ENCODE measurements at places on chromosomes 11 and 22.

- DNase-seq: no peak
Measured at GRCh38 chr11:130269326-130269943, 45.3 kb downstream of the ZBTB44 start.

- DNase-seq: no peak
Measured at GRCh38 chr11:78187366-78188285, 800 bp downstream of the KCTD21 start.

DNA sequence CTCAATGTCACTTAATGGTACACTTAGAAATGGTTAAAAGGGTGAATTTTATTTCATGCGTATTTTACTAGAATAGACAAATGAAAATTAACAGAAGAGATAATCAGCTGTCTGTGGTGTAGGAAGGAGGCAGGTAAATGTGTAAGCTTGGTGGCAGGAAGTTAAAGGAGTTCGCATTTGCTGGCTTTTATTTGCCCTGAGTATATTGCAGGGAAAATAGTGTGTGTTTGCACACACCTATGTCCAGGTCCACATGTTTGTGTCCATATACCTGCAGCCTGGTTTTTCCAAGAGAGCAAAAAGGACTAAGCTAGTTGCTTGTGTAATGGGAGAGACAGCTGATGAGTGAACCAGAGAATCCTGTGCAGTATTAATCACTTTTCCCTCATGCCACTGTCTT lies 16.0 kb downstream of the NTM start:
- no peak for DNase-seq

DNA sequence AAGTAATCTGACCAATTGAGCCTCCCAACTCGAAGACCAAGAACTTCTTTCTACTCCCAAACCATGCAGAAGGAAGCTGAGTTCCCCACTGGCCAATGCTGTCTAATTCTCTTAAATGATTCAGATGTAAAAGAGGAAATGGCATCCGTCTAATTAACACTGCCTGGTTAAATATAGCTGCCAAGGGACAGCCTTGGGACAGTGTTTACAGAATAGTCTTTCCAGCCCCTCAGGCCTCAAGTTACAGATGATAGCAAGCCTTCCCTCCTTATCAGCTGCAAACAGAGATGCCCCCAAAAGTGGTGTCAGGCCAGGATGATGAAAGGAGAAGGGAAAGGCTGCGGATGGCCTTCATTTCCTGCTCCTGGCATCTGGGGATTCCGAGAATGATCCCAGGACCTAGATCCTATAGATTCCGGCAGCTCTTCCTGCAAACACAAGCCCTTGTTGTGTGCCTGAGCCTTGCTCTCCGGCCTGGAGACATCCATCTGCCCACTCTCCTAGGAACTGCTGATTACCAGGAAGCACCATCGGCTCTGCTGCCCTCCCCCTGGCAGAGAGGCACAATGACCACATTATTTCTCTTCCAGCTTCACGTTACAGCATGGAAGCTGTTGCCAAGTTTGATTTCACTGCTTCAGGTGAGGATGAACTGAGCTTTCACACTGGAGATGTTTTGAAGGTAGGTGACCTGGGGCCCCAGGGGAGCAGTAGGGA lies 13.5 kb upstream of the TMA7B start:
- no peak for DNase-seq

DNA sequence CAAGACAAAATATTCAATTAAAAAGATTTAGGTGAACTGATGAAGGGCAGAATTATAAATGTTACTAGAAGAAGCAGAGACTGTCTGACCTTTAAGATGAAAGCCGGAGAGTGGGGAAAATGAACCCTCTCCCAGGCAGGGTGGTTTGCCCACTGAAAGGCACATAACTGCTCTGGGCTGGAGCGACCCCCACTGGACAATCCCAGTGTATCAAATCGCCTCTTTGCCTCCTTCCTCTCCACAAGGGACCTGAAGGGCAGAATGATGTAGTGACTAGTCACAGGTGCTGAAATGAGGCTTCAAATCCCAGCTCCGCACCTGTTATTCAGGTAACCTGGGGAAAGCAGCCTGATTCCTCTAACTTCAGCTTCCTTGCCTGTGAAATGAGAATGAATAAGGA lies 69.0 kb downstream of the EFCAB6 start:
- DNase-seq: no peak

- DNase-seq: no peak
Measured at GRCh38 chr22:19271273-19271855, 20.2 kb downstream of the CLTCL1 start.

DNA sequence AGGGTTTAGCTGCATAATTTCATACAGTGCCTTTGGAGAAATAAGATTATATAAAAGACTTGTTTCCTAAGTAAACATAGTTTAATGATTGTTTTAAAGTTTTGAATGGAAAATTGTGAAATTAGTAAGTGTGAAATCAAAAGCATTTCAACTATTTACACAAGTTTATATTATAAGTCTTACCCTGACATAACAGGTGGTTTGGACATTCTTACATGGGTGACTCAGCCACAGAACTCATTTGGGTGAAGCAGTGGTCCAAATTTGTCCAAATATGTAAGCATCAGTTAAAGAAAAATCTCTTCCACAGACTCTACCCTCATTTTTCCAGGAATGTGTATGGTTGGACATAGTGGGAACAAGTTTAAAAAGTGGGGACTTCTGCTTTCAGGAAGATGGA lies 68.0 kb downstream of the USP47 start:
- DNase-seq: no peak

GRCh38 chr11:70126494-70126893 lies 48.4 kb downstream of the ANO1 start:
- no peak for DNase-seq

DNA sequence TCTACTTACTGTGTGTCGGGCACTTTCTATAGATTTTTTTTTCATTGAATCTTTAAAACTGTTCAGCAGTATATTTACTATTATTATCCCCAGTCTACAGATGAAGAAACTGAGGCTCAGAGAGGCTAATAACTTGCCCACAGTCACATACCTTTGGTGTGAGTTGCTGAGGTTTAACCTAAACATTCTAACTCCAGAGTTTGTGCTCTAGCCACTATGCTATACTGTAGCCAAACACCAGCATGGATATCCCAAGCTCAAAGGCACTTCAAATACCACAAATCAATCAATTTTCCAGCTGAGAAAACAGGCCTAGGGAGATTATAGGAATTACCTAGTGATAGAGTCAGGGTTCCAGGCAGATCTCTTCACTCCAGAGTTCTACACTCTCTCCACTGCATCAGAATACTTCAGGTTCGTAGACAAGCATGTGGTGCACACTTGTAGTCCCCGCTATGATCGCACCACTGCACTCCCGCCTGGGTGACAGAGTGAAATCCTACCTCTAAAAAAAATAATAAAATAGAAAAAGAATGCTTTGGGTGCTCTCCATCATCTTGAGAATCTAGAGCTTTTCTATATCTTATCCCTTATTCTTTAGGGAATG lies 20.4 kb upstream of the UPB1 start:
- no peak for DNase-seq

DNA sequence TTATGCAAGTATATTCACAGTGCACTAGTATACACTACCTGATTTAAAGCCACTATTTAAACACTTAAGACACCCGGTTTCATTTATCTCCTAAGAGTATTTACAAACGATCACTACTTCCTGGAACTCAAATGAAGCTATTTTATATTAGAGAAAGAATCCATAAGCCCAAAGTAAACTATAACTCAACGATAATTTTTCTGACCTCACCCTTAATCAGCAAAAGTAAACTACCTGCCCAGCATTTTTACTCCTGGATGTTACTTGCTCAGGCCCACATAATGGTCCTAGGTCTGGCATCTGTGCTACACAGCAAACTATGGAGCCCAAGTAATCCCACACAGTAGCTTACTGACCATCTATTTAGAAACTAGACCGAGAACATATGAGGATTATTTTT lies 33.4 kb downstream of the TSG101 start:
- DNase-seq: no peak

DNA sequence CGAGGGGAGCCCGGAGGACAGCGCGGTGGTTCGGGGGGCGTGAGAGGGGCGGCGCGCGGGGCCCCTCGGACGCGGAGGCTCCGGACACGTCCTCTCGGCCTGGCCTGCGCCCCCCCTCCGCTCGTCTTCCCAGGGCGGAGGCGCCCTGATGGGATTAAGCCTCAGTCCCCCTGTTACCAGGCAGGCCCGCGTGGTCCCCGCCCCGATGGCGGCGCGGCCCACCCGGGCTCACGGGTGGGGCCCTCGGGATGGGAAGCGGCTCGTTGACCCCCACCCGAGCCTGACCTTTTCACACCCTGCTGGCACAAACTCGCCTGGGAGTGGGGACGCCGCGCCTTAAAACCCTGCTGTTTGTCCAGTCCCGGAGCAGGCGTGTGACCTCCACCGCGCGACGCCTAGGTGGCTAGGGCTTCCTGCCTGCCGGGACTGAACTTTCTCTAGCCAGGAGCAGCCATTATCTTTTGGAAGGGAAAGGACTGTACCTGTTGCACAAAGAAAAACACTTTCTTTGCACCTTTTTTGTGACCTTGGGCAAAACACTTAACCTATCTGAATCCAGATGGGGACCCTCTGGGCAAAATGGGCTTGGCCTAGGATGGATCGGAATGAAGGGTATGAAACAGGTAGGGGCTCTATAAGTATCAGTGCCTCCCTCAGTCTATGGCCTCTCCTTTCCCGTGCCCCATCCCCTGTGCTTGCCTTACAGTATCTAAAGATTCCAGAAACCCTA lies 1.0 kb downstream of the KIAA1671 start:
- no peak for DNase-seq

- no peak for DNase-seq
Measured at GRCh38 chr22:48753752-48754517, 1073.7 kb downstream of the BRD1 start.

- no peak for DNase-seq
Measured at GRCh38 chr11:117544130-117544800, 216.6 kb downstream of the CEP164 start.

DNA sequence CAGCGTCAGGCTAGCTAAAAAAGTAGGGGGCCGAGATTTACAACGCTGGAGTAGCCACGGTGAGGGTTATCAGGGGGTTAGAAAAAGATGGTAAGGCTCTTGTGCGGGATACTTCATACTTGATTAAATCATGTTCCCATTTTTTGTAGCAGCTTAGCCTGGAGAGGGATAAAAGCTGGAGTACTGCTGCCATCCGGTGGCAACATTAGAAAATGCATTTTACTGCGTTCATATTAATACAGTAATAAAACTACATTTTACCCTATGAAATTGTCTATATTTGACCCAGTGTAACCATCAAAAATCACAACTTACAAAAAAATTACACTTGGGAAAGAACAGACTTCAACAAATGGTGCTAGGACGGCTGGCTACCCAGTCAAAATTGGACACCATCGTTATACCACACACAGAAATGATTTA lies 17.3 kb downstream of the RPUSD4 start:
- DNase-seq: peak; percentile 63

GRCh38 chr22:28428271-28428670 lies 251.4 kb downstream of the TTC28 start:
- no peak for DNase-seq

- DNase-seq: peak; percentile 28
Measured at GRCh38 chr11:128052912-128053641, 534.3 kb downstream of the ETS1 start.

DNA sequence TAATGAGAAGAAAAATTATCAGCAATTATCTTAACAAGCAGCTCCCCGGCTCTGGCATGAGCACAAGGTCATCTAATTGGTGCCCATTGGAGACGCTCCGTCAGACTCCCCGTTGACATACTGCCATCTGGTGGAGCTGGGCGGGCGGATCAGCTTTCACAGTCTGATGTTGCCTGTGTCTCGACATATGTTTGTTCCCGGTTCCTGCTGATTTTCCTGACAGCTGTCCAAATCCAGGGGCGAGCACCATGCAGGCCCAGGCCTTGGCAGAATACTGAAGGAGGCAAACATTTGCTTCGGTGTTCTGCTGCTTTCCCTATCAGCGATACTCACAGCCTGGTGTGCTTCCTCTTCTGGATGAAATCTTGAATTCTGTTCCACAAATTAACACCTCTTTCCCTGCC lies 43.8 kb upstream of the BARX2 start:
- DNase-seq: peak; percentile 84

DNA sequence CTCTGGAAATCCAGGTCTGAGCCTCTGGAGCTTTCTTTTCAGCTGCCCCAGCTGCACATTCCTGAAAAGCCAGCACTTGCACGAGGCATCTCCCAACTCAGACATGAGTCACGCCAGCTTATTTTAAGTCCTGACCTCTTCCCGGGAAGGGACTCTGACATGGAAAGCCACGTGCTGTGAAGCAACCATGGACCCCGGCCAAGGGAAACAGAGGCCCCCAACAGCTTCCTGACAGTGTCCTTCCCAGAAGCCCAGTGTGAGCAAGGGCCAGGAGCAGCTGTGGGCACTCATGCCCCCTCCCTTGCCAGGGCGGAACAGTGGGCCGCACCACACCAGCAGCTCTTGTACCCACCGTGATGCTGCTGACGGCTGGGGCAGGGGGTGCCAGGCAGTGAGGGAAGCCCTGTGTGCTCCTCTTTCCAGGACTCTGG lies 118.8 kb upstream of the CADM1 start:
- peak; percentile 99 for DNase-seq

DNA sequence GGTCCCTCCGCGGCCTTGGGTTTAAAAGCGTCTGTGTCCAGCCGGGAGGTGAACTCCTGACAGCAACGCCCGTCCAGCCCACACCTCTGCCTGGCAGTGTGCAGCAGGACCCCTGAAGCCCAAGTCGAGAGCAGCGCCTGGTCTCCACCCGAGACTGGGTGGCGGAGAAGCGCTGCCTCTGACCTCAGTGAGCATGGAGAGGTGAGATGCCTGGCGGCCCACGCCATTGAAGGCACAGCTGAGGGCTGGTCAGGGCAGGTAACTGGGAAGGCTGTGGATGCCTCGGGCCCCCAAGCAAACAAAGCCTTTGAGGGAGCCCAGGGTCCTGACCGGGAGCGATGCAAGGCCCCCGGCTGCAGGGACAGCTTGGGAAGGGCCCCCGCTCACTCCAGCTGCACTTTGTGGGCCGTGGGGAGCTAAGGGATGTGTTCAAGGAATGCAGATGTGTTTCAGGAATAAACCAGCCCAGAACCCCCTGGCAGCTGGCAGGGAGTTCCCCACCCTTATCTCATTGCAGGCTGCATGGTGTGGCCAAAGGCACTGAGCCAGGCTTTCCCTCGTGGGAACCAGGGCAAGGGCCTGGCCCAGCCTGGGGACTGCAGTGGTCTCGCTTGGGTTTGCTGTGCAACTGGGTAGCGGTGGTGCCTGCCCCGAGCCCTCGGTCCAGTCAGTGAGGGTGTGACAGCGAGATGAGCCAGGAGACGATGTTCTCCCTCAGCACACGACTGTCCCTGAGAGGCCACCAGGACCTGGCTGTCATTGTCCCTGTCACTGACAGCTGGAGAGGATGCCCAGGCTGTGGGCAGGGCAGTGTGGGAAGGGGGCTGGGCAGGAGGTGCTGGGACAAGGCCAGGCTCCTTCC lies 92.5 kb downstream of the WNT7B start:
- DNase-seq: no peak

DNA sequence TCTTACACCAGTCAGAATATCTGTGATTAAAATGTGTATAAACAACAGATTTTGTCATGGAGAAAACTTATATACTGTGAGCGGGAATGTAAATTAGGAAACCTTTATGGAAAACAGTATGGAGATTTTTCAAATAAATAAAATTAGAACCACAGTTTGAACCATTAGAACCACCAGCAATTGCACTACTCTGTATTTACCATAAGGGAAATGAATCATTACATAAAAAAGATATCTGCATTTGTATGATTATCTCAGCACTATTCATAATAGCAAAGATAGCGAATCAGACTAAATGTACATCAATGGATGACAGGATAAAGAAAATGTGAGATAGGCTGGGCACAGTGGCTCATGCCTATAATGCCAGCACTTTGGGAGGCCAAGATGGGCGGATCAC lies 7.4 kb upstream of the OR52N4 start:
- no peak for DNase-seq
